ENCODE measurements at places on chromosomes 5 and 9.
A peak's percentile ranks its signal among the peaks of the same experiment; 100 is the strongest.

- DNase-seq, result no peak
These were observed 815.0 kb downstream of the CDH18 start for GRCh38 chr5:19172926-19173470.

DNA sequence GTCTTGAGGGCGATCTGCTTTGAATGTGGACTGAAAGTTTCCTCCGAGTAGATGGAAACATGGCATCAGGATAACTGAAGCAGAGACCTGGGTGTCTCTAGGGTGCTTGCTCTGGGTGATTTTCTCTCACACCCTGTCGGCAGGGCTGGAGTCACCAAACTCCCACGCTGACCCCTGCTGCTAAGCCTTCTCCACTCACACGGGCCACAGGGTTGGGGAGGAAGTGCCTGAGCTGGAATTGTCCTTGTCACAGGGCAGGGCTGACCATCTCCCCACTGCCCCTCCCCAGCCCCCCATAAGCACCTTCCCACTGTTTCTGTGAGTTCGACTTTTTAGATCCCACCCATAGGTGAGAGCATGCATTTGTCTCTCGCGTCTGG is 212.9 kb downstream of the FANCC start:
- no peak for DNase-seq

GRCh38 chr9:133977421-133978201 is 14.5 kb downstream of the VAV2 start:
- no peak for DNase-seq

GRCh38 chr5:180618829-180619562 is 27.7 kb upstream of the SCGB3A1 start:
- DNase-seq, result no peak

- no peak for DNase-seq
These were observed 10.3 kb upstream of the AK1 start for GRCh38 chr9:127887792-127888191.

DNA sequence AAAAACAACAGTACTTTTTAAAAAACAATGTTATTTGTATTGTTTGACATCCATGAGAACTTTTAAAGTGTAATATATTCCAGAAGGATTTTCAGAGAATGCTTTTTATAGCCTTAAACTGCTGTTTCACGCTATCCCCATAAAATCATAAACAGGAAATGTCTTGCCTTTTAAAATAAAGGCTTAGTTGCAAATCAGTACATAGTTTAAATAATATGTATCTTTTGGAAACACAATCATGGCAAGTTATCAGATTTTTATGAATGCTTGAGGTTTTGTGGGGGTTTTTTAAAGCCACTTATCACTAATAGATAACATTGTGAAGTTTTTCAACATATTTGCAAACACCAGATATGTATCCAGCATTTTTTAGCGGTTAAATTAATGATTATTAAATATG is 37.2 kb upstream of the F2RL2 start:
- DNase-seq, result no peak

- no peak for DNase-seq
These were observed 15.0 kb downstream of the DMRT2 start for GRCh38 chr9:1065130-1065529.

GRCh38 chr5:54626407-54626806 is 108.8 kb downstream of the SNX18 start:
- no peak for DNase-seq

GRCh38 chr5:147481376-147481775 is 28.5 kb downstream of the DPYSL3 start:
- no peak for DNase-seq

DNA sequence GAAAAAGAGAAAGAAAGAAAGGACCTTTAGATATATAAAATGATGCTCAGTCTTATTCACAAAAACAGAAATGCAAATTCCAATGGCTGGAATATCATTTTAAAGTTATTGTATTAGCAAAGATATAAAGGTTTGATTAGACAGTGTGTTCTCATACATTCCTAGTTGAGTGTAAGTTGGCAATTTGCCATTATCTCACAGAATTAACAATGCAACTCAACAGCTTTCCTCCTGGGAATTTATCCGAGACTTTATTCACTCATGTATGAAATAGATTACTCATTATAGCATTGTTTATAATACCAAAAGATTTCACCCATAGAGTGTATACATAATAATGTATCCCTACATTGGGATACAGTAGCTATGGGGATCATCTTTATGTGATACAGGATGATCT is 27.1 kb upstream of the MLLT3 start:
- no peak for DNase-seq

- DNase-seq, result no peak
These were observed 63.5 kb downstream of the MEF2C start for GRCh38 chr5:88819301-88819999.

- DNase-seq, result no peak
These were observed 743.3 kb upstream of the PTPRD start for GRCh38 chr9:11356067-11356466.

- DNase-seq, result peak; percentile 79
These were observed 4.0 kb upstream of the TRAF2 start for GRCh38 chr9:136882109-136882946.

DNA sequence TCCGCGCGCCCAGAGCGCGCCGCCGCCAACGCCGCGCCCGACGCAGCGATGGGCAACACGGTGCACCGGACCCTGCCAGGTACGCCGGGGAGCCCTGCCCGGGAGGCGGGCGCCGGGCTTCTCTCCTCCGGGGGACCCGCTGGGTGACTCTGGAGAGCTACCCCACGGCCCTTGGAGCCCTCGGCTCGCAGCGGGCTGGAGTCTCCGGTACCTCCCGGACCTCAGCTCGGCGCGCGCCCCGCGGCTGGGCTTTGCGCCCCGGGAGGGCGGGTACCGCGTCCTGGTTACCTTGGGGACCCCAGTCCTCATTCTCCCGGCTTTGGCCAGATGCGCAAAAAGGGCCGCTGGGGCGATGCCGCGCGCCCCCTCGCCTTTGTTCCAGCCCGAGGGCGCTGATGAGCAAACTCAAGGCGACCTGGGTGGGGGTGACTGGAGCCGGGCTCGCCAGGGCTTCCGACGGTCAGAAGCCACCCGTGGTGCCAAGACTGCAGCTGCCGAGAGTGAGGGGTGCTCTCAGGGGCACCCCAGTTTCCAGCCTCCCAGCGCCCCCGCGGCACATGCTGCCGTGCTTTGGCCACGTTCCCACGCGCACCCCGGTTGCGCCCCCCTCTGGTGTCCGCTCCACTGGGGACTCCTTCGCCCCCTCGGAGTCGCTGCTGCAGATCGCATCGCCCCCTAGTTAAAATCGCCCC is 442 bp downstream of the NEURL1B start:
- no peak for DNase-seq

GRCh38 chr5:139708877-139709581 is 60.9 kb downstream of the CXXC5 start:
- DNase-seq, result no peak

- DNase-seq, result no peak
These were observed 6.7 kb upstream of the OR1N2 start for GRCh38 chr9:122546196-122546595.

- DNase-seq, result no peak
These were observed 61.2 kb upstream of the PITX1 start for GRCh38 chr5:135095052-135095715.

DNA sequence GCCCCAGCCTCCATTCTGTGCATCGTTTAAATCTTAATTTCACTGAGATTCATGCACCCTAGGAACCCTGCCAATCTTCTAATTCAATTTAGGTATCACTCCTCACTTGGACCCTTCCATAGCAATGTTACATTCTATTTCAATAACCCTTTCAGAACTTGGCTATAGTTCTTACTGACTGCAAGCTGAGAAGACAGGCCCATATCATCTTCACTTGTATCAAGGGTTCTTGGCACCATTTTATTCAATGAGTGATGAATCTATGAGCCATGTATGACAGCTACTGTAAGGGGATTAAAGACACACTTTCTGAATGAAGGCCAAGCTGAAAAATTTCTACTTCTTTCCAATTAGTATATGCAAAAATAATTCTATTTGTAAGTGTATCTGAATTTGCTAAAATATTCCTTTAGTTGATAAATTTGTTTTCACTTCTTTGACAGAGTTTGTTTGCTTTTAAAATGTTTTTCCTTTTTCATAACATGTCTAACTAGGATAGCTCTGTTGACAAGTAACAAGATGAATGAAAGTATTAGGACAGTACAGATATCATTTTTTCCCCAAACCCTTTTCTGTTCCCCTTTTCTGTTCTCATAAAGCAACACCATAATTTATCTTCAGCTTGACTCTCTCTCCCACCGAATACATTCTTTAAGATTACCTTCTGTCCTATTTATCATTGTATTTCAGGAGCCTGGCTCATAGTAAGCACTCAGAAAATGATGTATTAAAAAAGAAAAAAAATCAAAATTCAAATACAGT is 9.6 kb downstream of the ITGA2 start:
- DNase-seq, result no peak

GRCh38 chr9:111828193-111828592 is 33.5 kb upstream of the SHOC1 start:
- no peak for DNase-seq

DNA sequence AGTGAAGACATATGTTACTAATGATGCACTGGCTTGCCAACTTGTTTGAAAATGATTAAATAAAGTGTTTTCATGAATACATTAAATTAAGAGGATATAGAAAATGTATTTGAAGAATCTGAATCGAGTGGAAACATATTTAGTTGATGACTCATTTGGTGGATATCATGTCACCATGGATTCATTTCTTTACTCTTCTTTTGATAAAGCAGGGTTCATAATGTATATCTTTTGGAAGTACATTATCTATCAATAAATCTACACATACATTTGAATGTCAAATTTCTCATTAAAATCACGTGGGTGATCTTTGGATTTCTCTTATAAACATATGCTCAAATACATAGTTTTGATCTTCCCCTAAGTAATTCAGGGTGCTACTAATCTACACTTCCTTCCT is 1148.1 kb upstream of the ACO1 start:
- DNase-seq, result no peak

- no peak for DNase-seq
These were observed 25.5 kb upstream of the ARAP3 start for GRCh38 chr5:141707510-141707909.

DNA sequence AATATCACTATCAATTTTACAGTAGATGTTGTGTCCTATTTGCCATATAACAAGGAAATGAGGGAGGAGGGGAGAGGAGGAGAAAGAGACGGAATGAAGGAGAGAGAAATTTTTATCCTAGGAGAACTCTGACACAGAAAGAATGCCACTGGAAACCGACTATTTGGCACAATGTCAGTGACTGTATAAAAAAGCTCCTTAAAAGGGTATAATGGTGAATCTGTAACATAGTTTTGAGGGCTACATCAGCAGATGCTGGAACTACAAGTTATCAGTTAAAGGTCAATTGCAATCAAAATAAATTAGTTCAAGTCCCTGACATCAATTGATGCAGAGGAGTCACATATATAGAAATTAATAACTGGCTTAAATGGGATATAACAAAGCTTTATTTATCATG is 5.7 kb downstream of the EDIL3 start:
- DNase-seq, result no peak

DNA sequence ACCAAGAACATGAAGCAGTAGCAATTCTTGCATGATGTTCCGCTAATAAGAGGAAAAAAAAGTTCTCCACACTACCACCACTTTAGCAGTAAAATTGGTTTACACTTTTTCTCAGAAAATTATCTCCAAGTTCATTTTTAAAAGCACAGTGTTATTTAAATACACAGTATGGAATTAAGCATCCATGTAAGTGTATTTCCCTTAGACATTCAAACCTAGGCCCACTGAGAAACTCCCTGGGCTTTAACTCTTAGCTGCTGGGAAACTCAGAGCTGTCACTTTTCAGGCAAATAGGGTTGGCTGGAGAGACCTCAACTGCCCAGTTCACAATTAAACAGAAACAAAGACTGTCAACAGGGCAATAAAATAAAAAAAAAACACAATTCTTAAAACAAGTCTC is 2.7 kb downstream of the GNAQ start:
- no peak for DNase-seq

- DNase-seq, result no peak
These were observed 739.3 kb upstream of the ZNF608 start for GRCh38 chr5:125485771-125486170.

GRCh38 chr5:61319388-61320146 is 12.5 kb upstream of the ZSWIM6 start:
- DNase-seq, result peak; percentile 58

GRCh38 chr5:96148376-96148775 is 186.7 kb upstream of the ELL2 start:
- DNase-seq, result no peak

- no peak for DNase-seq
These were observed 157.4 kb downstream of the EDIL3 start for GRCh38 chr5:84227236-84227635.

GRCh38 chr5:135813758-135814157 is 20.7 kb upstream of the SLC25A48 start:
- DNase-seq, result no peak

- DNase-seq, result no peak
These were observed 21.3 kb downstream of the GALNT10 start for GRCh38 chr5:154211641-154212390.

- no peak for DNase-seq
These were observed at the start of gene TRPM3 for GRCh38 chr9:71121275-71122021. Gene TRPM3 (minus strand): TSS chr9:71121621. CDS start chr9:71121354, 267 bp downstream.

GRCh38 chr5:149903404-149903803 is 41.2 kb downstream of the PDE6A start:
- no peak for DNase-seq

GRCh38 chr5:16603701-16604100 is 13.1 kb downstream of the RETREG1 start:
- no peak for DNase-seq

GRCh38 chr5:14281746-14282181 is 138.6 kb downstream of the TRIO start:
- no peak for DNase-seq

GRCh38 chr9:128310461-128310860 is 11.8 kb downstream of the TRUB2 start:
- no peak for DNase-seq

DNA sequence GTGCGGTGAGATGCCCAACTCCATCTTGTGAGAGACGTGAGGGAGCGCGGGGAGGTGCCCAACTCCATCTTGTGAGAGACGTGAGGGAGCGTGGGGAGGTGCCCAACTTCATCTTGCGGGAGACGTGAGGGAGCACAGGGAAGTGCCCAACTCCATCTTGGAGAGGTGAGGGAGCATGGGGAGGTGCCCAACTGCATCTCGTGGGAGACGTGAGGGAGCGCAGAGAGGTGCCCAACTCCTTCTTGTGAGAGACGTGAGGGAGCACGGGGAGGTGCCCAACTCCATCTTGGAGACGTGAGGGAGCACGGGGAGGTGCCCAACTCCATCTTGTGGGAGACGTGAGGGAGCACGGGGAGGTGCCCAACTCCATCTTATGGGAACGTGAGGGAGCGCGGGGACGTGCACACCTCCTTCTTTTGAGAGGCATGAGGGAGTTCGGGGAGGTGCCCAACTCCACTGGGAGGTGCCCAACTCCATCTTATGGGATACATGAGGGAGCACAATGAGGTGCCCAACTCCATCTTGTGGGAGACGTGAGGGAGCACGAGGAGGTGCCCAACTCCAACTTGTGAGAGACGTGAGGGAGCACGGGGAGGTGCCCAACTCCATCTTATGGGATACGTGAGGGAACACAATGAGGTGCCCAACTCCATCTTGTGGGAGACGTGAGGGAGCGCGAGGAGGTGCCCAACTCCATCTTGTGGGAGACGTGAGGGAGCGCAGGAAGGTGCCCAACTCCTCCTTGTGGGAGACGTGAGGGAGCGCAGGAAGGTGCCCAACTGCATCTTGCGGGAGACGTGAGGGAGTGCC is 235.4 kb downstream of the CACNA1B start:
- no peak for DNase-seq
